ENCODE measurements at places on chromosomes 4 and X. TPM values are rescaled to one million over a fixed set of nuclear protein-coding genes. Genes with fewer than 3 reads are reported as not detected.

DNA sequence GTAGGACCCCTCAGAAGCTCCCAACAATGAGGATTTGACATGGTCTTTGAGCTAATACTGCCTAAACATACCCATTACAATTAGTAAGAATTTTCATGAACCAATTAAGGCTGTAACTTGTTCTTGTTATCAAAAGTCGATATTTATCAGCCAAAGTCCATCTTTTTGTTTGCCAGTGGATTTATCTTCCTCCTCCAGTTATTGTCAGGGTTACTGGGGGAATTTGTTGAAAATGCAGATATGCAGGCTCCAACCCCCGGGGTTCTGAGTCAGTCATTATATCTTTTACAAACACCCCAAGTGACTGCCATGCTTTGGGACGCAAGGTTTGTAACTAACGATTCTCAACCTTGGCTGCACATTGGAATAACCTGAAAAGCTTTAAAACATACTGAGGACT, 338.8 kb upstream of the PPARGC1A start:
- DNase-seq: no peak

DNA sequence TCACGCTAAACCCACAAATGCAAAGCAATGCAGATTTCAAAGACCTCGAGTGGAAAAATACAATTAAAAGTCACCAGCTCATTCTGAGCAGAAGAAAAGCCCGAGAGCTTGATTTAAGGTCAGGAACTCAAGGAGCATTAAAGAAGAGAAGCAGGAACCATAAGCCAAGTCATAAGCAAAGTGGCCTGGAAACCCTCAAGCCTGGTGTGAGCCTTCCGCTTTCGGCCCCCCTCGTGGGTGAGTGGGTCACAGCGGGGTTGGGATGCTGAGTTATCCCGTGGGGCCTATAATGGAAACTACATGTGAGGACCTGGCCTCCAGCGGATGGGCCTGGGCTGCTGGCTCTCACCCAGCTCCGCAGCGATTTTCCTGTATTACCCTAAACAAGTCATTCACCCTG, 504.3 kb downstream of the RAB28 start:
- DNase-seq: peak; percentile 24

- peak; percentile 57 for DNase-seq
These were observed 5.0 kb downstream of the PITX2 start for GRCh38 chr4:110617646-110618580.

- no peak for DNase-seq
These were observed 151.8 kb downstream of the CCNG2 start for GRCh38 chr4:77308843-77309242.

DNA sequence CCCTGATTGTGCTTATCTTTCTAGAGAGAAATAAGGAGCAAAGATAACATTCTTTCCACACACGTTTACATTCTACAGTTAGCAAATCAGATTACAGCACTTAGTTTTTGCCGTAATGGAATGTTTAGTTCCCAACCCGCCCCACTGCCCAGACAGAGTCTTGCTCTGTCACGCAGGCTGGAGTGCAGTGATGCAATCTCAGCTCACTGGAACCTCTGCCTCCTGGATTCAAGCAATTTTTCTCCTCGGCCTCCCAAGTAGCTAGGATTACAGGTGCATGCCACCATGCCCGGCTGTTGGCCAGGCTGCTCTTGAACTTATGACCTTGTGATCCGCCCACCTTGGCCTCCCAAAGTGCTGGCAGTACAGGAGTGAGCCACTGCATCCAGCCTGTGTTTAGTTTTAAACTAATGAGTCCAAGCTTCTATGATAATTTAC, 8.4 kb upstream of the PRPS1 start:
- DNase-seq: no peak

GRCh38 chrX:39309018-39309635, 507.9 kb downstream of the MID1IP1 start:
- DNase-seq: no peak

GRCh38 chr4:97987019-97987648, 156.1 kb downstream of the STPG2 start:
- DNase-seq: no peak

The SORCS2 gene
- 6.1 TPM for total RNA-seq
